Cerebellum (tissue), 4 donors: ENCODE measurements at places on chromosomes 11 and 22. TPM values are rescaled to one million over a fixed set of nuclear protein-coding genes. Genes with fewer than 3 reads are reported as not detected.

Gene SHISAL1
- total RNA-seq, result 14.6 TPM

Gene RIC3
- total RNA-seq, result 68.1 TPM

Gene HTR3B
- total RNA-seq, result 0.27 TPM

Gene OR52I2
- not detected for total RNA-seq

Gene HIRA
- total RNA-seq, result 19.7 TPM

Gene APOA4
- total RNA-seq, result 0.45 TPM

Gene TRIM29
- total RNA-seq, result 0.64 TPM

Gene SORL1
- 41.6 TPM for total RNA-seq

Gene SERHL2
- total RNA-seq, result 2.6 TPM

Gene KRTAP5-9
- not detected for total RNA-seq

Gene POU2AF1
- total RNA-seq, result 0.36 TPM

Gene RHBDD3
- total RNA-seq, result 21.1 TPM
